ENCODE measurements at places on chromosomes 6 and 20. TPM values are rescaled to one million over a fixed set of nuclear protein-coding genes. Genes with fewer than 3 reads are reported as not detected.
A peak's percentile ranks its signal among the peaks of the same experiment; 100 is the strongest.

Gene SLC24A3
- 4.5 TPM for polyA plus RNA-seq

Gene TXLNB
- polyA plus RNA-seq, result 0.89 TPM

Gene MAP7
- polyA plus RNA-seq, result 39.1 TPM

GRCh38 chr6:116969211-116969863, 92.3 kb downstream of the RFX6 start:
- DNase-seq, result peak; percentile 39

DNA sequence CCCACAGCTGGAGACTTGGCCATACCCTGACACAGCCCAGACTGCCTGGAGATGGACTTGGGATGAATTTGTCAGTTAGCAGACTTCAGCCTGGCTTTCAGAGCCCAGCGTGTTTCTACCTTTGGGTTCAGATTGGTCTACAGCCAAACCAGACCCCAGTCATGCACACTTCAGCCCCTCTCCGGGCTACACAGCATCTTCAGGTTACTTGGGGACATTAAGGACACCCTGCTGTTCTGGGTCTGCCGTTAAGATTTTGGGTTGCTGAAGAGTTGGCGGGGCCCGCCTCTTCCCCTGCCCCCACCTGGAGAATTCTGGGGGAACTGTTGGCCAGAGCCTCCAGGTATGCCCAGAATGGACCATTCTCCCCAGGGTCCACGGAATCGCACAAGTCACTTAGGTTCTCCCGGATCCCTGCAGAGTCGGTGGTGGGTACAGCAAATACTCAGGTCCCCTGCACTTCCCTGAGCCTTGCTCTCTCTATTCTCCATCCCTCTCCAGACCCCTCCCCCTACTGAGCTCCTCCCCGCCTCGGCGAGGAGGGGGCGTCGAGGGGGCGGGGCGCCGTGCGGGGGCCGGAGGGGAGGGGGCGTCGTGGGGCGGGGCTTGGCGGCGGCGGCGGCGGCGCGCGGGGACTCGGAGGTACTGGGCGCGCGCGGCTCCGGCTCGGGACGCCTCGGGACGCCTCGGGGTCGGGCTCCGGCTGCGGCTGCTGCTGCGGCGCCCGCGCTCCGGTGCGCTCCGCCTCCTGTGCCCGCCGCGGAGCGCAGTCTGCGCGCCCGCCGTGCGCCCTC, at the start of gene PTK7:
TSS of gene PTK7 (plus strand) at position 645 of the 794 bp plus-strand sequence. CDS start 175 bp downstream, outside the sequence.
- DNase-seq, result peak; percentile 87

DNA sequence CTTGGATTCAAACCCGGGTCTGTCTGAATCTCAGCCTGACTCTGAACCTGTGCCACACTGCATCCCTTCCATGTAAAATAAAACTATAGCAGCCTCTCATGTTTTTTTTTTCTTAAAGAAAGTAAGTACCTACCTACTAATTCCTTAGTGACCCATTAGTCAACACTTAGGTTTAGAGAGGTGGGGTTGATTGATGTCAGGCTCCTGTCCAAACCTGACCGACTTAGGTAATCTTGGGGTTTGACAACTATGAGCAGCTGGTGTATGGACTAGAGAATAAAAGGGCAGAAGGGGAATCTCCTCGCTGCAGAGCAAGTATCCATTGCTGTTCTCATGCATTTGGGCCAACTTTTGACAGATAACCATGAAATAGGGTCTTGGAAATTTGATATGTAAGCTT, 6.5 kb downstream of the NKAIN2 start:
- DNase-seq, result no peak

DNA sequence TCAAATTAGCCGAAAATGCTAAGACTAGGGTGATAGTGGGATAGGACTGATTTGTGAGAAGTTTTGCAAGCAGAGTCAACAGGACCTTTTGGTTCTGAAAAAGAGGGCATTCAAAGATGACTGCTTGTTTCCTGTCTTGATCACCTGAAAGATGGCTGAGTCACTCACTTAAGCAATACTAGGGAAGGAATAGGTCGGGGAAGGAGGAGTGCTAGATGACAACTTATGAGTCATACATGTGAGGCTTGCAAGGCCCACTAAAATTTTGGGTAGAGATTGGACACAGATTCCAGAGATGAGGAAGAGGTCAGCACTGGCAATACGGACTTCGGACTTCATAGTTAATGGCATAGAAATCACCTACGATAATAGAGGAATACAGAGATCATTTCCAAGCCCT, 89.2 kb downstream of the FAM83B start:
- no peak for DNase-seq

- DNase-seq, result no peak
Observed at GRCh38 chr6:2266031-2266795, 20.8 kb upstream of the GMDS start.

DNA sequence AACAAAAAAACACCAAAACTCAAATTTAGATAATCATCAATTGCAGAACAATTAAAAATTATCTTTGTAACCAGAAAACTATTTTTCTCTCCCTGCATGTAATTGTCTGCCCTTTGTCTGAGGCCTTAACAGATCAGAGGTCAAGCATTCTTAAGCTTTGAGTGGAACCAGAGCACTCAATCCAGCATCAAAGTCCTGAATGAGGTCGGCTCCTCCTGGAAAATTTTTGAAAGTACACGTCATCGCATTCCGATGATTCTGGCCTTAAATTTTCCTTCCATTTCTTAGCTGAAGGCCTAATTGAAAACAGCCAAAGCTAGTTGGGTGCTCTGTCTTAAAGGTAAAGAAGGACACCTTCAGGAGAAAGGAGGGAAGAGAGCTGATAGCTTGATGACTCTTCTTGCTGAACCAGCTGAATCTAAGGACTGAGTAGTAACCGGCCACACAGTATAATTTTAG, 510.2 kb upstream of the SULF2 start:
- DNase-seq, result peak; percentile 86

DNA sequence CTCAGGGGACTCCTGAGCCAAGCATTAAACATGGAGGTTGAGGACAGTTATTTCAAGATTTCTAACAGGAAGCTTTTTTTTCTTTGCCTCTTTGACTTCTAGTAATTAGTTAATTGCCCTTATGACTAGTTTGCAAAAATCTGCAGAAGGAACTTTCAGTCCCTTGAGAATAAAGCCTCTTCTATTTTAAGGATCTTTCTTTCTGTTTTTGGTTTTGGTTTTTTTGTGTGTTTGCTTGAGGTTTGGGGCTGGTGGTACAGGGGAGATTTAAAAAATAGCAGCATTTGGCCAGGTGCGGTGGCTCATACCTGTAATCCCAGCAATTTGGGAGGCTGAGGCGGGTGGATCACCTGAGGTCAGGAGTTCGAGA, 259.3 kb downstream of the BMP7 start:
- no peak for DNase-seq

- peak; percentile 88 for DNase-seq
Observed at GRCh38 chr6:16761471-16762267, 409 bp upstream of the ATXN1 start.

- no peak for DNase-seq
Observed at GRCh38 chr20:57774111-57774880, 64.5 kb upstream of the PMEPA1 start.

DNA sequence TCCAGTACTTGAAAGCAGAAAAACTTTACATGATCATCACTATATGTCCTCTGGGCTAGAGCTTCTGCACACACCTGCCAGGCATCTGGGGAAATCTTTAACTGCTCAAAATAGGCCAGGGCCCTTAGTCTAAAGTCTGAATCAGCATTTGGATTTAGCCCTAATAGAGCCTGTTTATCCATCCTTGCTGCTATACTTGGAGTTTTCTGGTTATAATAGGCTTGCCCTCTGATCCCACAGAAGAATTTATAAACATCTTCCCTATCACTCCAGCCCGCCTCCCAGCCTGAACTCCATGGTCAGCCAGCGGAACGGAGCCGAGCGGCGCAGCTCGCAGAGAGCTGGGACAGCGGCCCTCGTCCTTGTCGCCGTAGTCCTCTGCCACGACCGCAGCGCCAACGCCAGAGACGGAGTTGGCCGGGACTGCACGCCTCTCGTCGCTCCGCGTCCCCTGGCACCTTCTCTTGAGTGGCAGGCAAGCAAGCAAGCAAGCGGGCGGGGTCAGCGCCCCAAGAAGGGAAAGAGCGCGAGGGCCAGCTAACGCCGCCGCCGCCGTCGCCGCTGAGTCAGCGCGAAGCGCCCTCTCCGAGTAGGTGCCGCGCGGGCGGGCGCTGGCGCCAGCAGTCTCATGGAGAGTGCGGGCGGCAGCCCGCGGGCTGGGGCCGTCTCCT, 25.4 kb upstream of the ASIP start:
- peak; percentile 70 for DNase-seq

DNA sequence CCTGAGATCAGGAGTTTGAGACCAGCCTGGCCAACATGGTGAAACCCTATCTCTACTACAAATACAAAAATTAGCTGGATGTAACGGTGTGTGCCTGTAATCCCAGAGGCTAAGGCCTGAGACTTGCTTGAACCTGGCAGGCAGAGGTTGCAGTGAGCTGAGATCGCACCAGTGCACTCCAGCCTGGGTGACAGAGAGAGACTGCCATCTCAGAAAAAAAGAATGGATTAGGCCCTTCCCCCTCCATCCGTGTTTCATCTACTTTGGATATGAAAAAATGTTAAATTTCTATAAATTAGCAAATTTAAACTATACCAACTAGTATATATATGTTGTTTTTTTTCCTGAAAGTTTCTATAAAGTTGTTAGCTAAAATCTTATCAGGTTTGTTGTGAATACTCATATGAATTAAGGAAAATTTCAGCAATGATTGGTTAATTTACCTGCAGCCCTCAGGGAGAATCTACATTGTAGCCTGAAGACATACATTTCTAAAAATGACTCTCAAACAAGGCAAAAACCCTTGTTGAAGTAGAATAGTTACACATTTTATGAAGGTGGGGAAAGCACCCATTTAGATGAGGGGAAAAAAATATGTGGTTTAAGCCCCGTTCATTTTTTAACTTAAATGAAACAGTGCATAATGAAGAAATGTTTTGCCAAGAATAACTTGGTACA, 120.9 kb downstream of the TIAM2 start:
- DNase-seq, result no peak

DNA sequence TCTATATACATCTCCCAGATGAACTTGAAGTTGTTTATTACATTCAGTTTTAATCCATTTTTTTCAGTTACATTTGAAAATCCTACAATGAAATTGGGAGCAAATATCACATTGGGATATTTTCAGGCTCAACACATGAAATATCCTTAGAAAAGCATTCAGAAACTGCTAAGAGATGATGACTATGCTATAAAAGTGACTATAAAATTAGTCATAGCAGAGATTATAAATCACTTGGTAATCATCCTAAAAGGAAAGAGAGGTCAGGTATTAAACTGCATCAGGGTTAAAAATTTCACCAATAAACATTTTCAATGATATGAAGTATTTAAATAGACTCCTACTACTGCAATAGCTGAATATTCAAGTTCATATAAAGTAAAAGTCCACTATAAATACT, 987.7 kb downstream of the GRIK2 start:
- no peak for DNase-seq

DNA sequence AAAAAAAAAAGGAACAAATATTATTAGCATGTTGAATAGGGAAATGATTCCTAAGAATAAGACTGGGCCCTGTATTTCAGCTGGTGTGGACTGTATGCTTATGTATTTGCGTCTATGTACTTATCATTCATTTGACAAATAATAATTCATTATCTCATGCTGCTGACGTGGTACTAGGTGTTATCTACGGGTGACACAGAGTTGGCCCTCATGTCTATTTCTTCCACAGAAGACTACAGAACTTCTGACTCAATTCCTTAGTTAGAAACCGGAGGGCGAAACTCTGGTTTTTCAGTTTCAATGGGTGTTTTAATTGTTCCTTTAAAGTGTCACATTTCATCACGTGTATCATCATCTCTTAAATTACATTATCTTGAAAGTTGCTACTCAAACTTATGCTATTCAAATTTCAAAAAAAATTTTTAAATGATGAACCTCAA, 305.9 kb downstream of the CLIC5 start:
- DNase-seq, result no peak

- no peak for DNase-seq
Observed at GRCh38 chr6:56404599-56404998, 157.2 kb upstream of the COL21A1 start.

GRCh38 chr6:145883263-145883662, 68.7 kb upstream of the FBXO30 start:
- DNase-seq, result no peak

- DNase-seq, result peak; percentile 71
Observed at GRCh38 chr20:34549291-34549928, 9.1 kb upstream of the MAP1LC3A start.

DNA sequence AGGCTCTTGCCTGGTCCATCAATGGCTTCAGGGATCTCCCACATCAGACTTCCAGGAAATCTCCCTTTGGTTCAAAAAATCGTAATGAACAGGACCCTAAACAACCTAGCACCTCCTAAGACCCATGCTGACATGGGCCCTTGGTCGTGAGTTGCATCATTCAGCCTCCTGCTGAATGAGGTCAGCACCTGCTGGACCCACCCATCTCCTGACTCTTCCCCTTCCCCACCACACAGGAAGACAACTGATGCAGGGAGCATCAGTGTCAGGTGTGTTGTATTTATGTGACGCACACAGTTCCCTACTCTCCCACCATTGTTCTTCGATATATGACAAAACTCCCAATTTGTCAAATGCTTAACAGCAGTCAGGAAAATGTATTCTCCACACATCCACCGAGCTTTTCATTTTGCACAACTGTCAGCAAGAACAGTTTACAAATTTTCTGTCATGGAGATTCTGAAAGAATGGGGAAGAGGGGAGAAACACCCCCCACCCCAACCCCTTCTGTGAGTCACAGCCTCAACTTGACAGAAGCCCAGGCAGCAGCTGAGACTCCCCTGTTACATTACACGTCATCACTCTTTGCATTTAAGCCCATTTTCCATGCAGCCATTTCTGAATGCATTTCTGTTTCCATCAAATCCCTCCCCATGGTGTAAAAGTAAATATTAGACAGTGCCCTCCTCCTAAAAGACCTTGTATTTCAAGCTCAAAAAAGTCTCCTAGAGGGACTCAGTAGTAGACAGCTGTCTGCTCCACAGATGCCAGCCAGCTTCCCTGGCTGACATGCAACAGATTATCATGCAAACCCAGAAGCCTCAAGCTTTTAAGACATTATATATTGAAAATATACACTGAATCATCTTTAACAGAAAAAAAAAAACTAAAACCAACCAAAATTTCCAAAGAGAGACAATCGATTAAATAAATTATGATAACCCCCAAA, 577.5 kb downstream of the PTPRT start:
- no peak for DNase-seq

GRCh38 chr6:13272131-13273046, 55.9 kb downstream of the TBC1D7 start:
- peak; percentile 63 for DNase-seq

- no peak for DNase-seq
Observed at GRCh38 chr6:35483062-35483461, 13.8 kb downstream of the TEAD3 start.

- no peak for DNase-seq
Observed at GRCh38 chr6:90574610-90575009, 12.3 kb downstream of the MAP3K7 start.

DNA sequence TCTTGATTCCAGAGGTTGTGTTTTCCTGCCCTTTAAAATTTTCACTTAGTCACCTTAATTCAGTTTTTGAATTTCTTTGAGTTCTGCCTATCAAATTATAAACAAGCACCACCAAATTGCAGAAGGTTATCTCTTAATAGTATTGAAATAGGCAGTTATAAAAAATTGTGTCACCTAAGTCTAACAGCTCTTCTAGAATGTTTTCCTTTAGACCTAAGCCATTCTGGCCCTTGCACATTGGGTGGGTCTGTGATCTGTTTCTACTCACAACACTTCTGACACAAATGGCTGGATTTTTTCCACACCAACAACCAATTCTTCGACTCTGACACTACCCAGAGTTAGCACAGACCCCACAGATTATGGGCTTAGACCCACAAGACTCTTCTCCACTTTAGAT, 101.9 kb downstream of the CARMIL1 start:
- no peak for DNase-seq

Measured in renal pelvis (tissue), 12 donors.